CD8-positive, alpha-beta memory T cell (primary cell): ENCODE measurements at places on chromosomes 13 and 19. TPM values are rescaled to one million over a fixed set of nuclear protein-coding genes. Genes with fewer than 3 reads are reported as not detected.

- no peaks in the 10 kb centered on the region for H3K4me1 ChIP-seq
- no peak overlapping the region for H3K4me3 ChIP-seq
- DNase-seq = no peak
- H3K36me3 ChIP-seq = no peaks in the 10 kb centered on the region
- H3K27ac ChIP-seq = no peak overlapping the region
Measured at GRCh38 chr13:111914241-111915103, 152.5 kb upstream of the SOX1 start.

GRCh38 chr19:23310729-23311211 lies 60.6 kb upstream of the ZNF724 start:
- H3K36me3 ChIP-seq = no peaks in the 10 kb centered on the region
- no peak overlapping the region for H3K27ac ChIP-seq
- no peak overlapping the region for H3K4me3 ChIP-seq
- H3K27me3 ChIP-seq = no peaks in the 10 kb centered on the region
- DNase-seq = no peak

- H3K27ac ChIP-seq = no peak overlapping the region
- H3K27me3 ChIP-seq = no peaks in the 10 kb centered on the region
- no peak overlapping the region for H3K4me3 ChIP-seq
- H3K36me3 ChIP-seq = no peaks in the 10 kb centered on the region
Measured at GRCh38 chr19:28869459-28869858, 343.5 kb downstream of the UQCRFS1 start.

- H3K4me1 ChIP-seq = no peaks in the 10 kb centered on the region
- no peak overlapping the region for H3K27ac ChIP-seq
- no peak overlapping the region for H3K4me3 ChIP-seq
- no peak for DNase-seq
Measured at GRCh38 chr13:51093574-51093973, 17.5 kb downstream of the C13orf42 start.

GRCh38 chr19:48444936-48445200 lies 915 bp upstream of the GRWD1 start:
- peak overlapping the region; percentile 83 for H3K4me3 ChIP-seq
- peak overlapping the region; percentile 78 for H3K27ac ChIP-seq
- peaks cover 14% of the 10 kb centered on the region for H3K36me3 ChIP-seq

GRCh38 chr19:17948514-17948900 lies 15.7 kb downstream of the CCDC124 start:
- DNase-seq = no peak
- no peak overlapping the region for H3K27ac ChIP-seq
- H3K27me3 ChIP-seq = peaks cover 39% of the 10 kb centered on the region
- H3K4me1 ChIP-seq = peaks cover 54% of the 10 kb centered on the region
- H3K36me3 ChIP-seq = no peaks in the 10 kb centered on the region

GRCh38 chr13:32314271-32315237 lies 609 bp downstream of the ZAR1L start:
- DNase-seq = peak; percentile 53
- H3K36me3 ChIP-seq = no peaks in the 10 kb centered on the region
- H3K27ac ChIP-seq = peak overlapping the region; percentile 100
- H3K27me3 ChIP-seq = no peaks in the 10 kb centered on the region

- H3K27me3 ChIP-seq = no peaks in the 10 kb centered on the region
- no peak overlapping the region for H3K4me3 ChIP-seq
- H3K4me1 ChIP-seq = peaks cover 13% of the 10 kb centered on the region
Measured at GRCh38 chr13:21528616-21529015, 69.5 kb upstream of the ZDHHC20 start.

DNA sequence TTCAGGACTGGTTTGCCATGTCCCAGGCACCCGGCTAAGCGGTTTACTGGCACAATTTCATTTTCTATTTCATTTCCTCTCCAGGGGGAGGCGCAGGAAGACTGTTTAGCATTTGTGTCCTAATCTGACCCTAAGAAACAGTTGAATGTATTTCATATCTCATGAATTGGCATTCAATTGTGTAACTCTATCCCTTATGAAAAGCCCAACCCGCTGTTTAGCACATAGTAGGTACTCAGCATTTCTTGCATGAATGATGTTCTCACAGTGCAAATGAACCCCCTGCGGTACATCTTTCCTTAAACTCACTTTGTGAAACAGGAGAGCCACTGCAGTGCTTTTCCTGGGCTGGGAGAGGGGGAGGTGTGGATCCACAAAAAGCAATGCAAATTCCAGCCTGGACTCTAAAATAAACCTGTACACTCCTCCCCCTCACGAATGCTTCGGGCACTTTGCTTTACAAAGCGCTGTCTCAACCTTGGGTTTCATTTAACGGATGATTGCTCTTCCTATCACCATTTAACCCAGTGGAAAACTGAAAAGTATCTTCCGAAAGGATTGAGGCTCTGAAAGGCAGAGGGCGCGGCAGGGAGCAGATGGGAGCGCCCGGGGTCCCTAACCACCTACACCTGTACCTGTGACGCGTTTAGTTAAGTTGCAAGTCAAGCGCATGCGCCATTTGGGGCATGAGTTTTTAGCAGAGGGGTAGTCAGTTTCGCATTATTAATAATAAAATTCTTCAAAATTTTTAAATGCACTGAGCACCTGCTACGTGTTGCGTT lies 1.2 kb upstream of the EEF2 start:
- peak; percentile 59 for DNase-seq
- H3K27ac ChIP-seq = peak overlapping the region; percentile 51
- H3K36me3 ChIP-seq = peaks cover 28% of the 10 kb centered on the region
- no peaks in the 10 kb centered on the region for H3K27me3 ChIP-seq
- peaks cover 46% of the 10 kb centered on the region for H3K4me1 ChIP-seq
- peak overlapping the region; percentile 90 for H3K4me3 ChIP-seq

GRCh38 chr19:46197314-46198070 lies 32.0 kb upstream of the IGFL1 start:
- no peaks in the 10 kb centered on the region for H3K36me3 ChIP-seq
- no peaks in the 10 kb centered on the region for H3K4me1 ChIP-seq
- DNase-seq = no peak
- peaks cover 7% of the 10 kb centered on the region for H3K27me3 ChIP-seq

GRCh38 chr13:27077451-27077850 lies 94.2 kb downstream of the USP12 start:
- H3K4me3 ChIP-seq = no peak overlapping the region
- DNase-seq = no peak
- peaks cover 10% of the 10 kb centered on the region for H3K36me3 ChIP-seq
- H3K27me3 ChIP-seq = no peaks in the 10 kb centered on the region

DNA sequence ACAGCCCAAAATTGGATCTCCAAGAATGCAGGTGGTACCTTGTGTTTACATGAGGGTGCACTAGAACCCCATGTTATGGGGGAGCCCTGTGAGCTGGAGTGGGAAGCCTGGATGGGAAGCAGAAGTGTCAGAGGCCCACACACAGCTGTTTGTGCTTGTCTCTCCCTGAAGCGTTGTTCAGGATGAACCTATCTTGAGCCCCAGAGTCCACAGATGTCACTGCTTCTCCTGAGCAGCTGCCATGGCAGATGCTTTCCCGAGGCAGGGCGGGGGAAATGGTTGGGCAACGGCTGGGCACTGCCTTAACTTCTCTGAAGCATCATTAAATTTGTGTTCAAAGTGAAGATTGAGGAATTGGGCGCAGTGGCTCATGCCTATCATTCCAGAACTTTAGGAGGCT lies 17.1 kb upstream of the CHST8 start:
- no peak for DNase-seq
- H3K27me3 ChIP-seq = no peaks in the 10 kb centered on the region
- no peak overlapping the region for H3K27ac ChIP-seq
- no peak overlapping the region for H3K4me3 ChIP-seq

DNA sequence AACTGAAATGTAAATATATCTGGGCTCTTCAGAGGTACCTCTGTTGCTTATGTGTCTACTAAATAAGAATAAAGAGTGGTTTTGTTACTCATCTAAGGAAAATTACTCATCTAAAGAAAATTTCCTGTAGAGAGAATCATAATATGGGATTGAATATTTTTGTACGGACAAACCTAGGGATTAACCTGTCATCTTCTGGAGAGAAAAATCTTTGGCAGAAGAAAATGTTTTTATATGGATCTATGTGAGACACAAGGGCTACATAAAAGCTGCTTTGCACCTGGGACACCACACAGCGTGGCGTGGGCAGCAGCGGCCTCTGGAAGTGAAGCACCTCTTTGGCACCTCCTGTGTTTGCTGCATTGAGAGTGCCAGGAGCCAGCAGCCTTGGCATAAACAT lies 242.9 kb upstream of the DACH1 start:
- no peaks in the 10 kb centered on the region for H3K36me3 ChIP-seq
- no peaks in the 10 kb centered on the region for H3K27me3 ChIP-seq
- DNase-seq = no peak
- H3K27ac ChIP-seq = no peak overlapping the region
- no peak overlapping the region for H3K4me3 ChIP-seq

DNA sequence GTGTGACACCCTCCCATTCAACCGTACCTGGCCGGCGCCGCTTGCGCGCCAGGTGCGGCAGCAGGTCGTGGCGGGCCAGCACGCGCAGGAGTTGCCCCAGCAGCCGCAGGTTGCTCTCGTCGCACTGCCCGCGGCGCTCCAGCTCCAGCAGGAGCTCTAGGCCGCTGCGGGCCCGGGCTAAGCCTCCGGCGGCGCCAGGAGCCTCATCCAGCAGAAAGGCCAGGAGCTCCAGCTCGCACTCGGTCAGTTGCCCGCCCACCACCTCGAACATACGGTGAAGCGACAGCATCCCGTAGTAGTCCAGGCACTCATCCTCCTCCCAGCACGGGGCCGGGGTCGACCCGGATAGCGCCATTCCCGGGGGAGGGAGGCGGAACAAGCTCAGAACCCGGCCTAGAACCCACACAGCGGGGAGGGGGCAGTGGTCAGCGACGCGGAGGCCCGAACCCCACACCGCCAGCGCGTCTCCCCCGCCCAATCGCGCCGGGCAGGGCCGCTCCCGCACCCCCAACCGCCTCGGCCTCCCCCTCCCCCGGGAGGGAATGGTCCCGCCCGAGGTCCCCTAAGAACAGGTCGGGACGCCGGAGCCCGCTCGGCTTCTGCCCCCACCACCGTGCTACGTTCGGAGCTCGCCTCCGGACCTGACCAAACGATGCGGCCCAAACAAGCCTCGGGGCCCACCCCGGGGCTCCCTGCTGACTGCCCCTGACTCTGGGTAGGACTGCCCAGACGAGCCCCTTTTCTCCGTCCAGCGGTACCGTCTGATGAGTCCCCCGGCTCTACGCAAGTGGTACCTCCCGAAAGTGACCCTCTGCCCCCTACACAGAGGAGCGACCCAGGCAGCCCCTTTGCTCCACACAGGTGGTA lies 591 bp downstream of the DEDD2 start:
- no peaks in the 10 kb centered on the region for H3K27me3 ChIP-seq
- peak overlapping the region; percentile 99 for H3K27ac ChIP-seq
- H3K4me1 ChIP-seq = peaks cover 76% of the 10 kb centered on the region
- DNase-seq = no peak
- H3K4me3 ChIP-seq = peak overlapping the region; percentile 96

GRCh38 chr19:1690699-1691307 lies 38.4 kb upstream of the TCF3 start:
- H3K36me3 ChIP-seq = no peaks in the 10 kb centered on the region
- peak; percentile 62 for DNase-seq
- H3K4me1 ChIP-seq = no peaks in the 10 kb centered on the region
- peaks cover 17% of the 10 kb centered on the region for H3K27me3 ChIP-seq

DNA sequence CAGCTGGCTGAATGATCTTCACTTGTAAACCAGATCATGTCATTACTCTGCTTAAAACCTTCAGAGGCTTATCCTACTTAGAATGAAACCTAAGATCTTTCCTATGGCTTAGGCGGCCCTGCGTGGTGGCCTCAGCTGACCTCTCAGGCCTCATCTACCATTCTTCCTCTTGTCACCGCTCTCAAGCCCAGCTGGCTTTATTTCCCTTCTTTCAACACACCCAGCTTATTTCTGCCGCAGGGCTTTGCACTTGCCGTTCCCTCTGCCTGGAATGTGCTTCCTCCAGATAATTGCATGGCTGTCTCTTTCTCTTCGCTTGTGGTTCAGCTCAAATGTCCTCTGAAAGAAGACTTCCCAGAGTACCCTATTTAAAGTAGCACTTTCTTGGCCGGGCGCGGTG lies 3.6 kb upstream of the ASF1B start:
- H3K4me1 ChIP-seq = peaks cover 23% of the 10 kb centered on the region
- H3K4me3 ChIP-seq = no peak overlapping the region
- H3K36me3 ChIP-seq = no peaks in the 10 kb centered on the region
- no peaks in the 10 kb centered on the region for H3K27me3 ChIP-seq

DNA sequence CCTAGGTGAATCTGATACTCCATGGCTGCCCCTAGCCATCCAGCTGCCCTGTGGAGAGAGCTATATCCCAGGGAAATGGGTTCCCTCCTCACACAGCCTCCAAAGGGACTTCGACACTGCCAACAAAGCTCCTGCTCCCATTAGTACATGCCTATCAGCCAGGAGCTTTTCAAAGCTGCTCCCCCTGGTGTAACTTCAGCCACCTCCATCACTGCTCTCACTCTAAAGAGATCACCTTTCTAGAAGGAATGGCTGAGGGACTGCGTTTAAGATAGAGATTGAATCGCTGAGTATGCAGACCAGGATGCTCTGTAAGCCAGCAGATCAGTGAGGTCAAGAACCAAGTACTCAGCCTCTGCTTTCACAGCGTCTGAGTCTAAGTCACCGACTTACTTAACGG lies 213.7 kb downstream of the NALCN start:
- no peaks in the 10 kb centered on the region for H3K4me1 ChIP-seq
- no peak for DNase-seq
- no peaks in the 10 kb centered on the region for H3K27me3 ChIP-seq
- no peaks in the 10 kb centered on the region for H3K36me3 ChIP-seq

- DNase-seq = no peak
- H3K27ac ChIP-seq = no peak overlapping the region
- H3K36me3 ChIP-seq = no peaks in the 10 kb centered on the region
- no peaks in the 10 kb centered on the region for H3K27me3 ChIP-seq
Measured at GRCh38 chr19:21352830-21353229, 6.0 kb upstream of the ZNF738 start.

GRCh38 chr19:44905437-44906160 lies at the start of gene APOE:
APOE (plus strand) TSS chr19:44905796; CDS start chr19:44906625, 829 bp downstream.
- no peaks in the 10 kb centered on the region for H3K36me3 ChIP-seq
- H3K27me3 ChIP-seq = peaks cover 10% of the 10 kb centered on the region
- H3K27ac ChIP-seq = peak within 1 kb of the TSS; percentile 79
- H3K4me1 ChIP-seq = peaks cover 6% of the 10 kb centered on the region

- no peak overlapping the region for H3K27ac ChIP-seq
- no peak overlapping the region for H3K4me3 ChIP-seq
- no peaks in the 10 kb centered on the region for H3K4me1 ChIP-seq
- peaks cover 13% of the 10 kb centered on the region for H3K27me3 ChIP-seq
Measured at GRCh38 chr13:113900646-113901045, 36.8 kb upstream of the GAS6 start.

OLFM4 gene
- total RNA-seq = not detected

CACNG6 gene
- not detected for total RNA-seq

LAIR1 gene
- total RNA-seq = 12.9 TPM

AP2S1 gene
- total RNA-seq = 121 TPM

NLRP5 gene
- total RNA-seq = not detected

SOHLH2 gene
- total RNA-seq = not detected

SLC10A2 gene
- total RNA-seq = not detected
